ENCODE measurements at places on chromosomes 12 and 14.

DNA sequence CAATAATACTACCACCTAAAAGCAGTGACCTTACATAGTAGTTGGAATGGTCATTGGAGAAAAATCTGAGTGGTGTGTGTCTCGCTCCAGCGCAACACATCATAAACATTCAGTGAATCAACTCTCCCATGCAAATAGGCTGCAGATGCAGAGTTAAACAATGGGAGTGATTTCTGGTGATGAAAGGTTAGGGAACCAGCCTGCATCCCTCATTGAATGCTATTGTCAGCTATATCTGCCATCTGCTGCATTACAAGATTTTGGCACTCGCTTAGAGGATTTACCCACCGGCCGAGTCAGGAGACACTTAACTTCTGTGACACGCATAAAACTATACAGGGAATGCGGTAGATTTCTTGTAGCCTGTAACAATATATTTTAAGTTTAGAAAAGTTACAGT lies 900.9 kb downstream of the FLRT2 start:
- DNase-seq = no peak

DNA sequence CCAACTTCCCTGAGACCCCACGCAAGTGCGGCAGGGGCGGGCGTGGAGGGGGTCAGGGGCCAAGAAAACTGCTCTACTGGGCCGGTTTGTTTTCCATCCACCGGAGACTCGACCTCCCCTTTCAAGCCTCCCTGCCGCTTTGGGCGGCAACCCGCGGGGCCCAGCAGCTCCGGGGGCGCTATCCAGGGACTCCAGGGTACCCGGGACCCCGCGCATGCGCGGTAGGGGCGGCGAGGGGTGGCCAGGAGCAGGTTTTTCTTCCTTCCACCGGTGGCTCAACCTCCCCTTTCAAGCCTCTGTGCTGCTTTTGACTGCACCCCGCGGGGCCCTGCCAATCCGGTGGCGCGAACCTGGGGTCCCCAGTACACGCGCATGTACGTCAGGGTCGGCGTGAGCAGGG lies 323.5 kb downstream of the ALG10 start:
- no peak for DNase-seq

DNA sequence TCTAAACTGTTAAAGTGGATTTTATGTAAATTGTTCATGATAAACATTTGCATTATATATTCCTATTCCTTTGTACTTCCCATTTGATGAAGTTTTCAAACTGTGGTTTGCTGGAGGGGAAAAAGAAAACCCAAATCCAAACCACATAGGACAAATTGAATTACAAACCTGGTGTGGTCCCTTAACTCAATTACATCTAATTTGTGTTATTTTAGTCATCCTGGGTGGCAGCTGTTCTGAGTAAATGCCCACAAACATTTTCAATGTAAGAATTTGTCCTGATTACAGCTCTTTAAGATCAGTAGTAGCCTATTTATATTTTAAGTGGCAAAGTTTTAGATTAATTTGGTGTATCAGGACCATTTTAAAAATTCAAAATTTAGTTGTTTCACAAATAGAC lies 153.9 kb downstream of the RAD51B start:
- DNase-seq = no peak

GRCh38 chr12:130831876-130832405 lies 7.1 kb downstream of the STX2 start:
- no peak for DNase-seq

DNA sequence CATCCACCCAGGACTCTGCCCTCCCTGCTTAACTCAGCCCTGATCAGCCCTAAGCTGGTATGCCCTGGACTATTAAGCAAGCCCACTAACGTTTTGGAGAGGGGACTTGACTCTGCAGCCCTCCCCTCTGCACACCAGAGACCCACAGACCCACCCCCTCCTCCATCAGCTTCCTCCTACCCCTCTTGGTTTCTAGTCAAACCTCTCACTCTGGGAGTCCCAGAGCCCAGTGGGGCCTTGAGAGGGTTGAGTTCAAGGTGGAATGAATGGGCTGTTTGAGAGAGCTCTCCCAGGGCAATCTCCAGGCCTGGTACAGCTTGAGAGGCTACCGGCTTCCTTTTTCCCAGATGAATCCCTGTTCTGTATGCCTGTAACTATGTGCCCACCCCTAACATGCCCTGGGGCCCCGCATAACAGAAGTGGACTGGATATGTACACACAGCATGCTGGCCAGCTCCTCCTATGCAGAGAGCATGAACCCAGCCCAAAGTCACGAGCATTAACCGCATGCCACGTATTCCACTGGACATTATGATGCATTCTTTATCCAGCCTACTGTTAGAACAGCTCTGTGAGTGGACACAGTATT lies 43.6 kb downstream of the IRF2BPL start:
- DNase-seq = no peak

- no peak for DNase-seq
These were observed 64.2 kb upstream of the IFNG-AS1 start for GRCh38 chr12:67925077-67925476.

DNA sequence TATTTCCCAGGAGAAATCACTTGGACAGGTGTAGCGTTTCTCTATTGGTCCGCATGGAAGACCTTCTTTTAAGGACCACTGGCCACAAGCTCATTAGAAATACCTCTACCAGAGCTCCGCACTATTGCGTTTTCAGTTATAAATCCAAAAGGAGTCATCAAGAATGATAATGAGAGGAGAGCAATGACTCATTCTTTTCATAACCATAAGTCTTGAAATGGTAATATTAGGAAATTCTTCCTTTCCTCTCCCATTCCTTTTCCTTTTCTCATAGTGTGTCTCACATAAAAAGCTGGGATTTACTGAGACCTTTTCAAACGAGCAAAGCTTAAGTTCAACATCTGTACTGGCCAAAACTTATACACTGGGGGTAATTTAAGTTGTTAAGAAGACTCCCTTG lies 215.7 kb downstream of the CPNE8 start:
- DNase-seq = no peak

Data from CD4-positive, alpha-beta T cell treated with Interleukin-15 for 1 hour (primary cell).